ENCODE measurements at places on chromosomes 5 and 9.

GRCh38 chr9:3330792-3331420 is 194.9 kb downstream of the RFX3 start:
- DNase-seq = no peak

GRCh38 chr9:130483371-130483971 is 38.7 kb downstream of the ASS1 start:
- DNase-seq = no peak

- DNase-seq = no peak
Observed at GRCh38 chr9:111056538-111056937, 18.3 kb upstream of the LPAR1 start.

DNA sequence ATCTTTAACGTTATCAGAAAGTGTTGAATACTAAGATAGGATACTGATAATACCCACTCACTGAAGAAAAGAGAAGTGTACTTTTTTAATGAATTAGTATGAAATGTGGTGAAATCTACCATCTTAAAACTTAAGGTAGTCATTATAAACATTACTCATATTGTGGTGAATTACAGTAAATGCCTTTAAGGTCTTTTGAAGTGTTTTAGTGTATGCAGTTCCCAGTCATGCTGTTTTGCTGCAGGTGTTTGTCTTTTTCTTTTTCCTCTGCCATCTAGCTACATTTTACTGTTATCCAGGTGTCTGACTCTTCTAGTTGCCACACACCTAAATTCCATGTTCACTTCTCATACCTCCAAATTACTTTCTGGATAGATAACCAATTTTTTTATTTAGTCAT is 72.6 kb downstream of the ERMP1 start:
- DNase-seq = no peak

GRCh38 chr5:176797456-176798050 is 12.8 kb upstream of the UNC5A start:
- DNase-seq = peak; percentile 72

DNA sequence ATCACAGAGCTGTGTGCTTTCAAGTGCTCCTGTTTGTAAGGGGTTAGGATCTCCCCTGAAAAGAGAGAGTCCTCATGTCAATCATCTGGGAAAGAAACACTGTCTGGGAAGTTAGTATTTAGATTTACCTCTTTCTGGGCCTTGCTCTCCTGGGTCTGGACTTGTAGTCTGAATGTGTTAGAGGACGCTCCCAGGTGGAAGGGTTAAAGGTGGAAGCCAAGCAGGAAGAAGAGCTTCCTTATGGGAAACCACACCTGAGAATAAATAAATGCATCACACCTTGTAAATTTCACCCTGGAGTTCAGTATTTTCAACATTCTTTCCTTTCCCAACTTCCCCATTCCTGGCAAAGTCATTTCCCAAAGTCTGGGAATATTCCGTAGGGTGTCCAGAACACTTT is 1.3 kb downstream of the PLGRKT start:
- DNase-seq = no peak

GRCh38 chr9:19782005-19782404 is 6.8 kb downstream of the SLC24A2 start:
- DNase-seq = no peak

- DNase-seq = no peak
Observed at GRCh38 chr5:154630410-154630809, 124.8 kb upstream of the LARP1 start.

- DNase-seq = peak; percentile 94
Observed at GRCh38 chr9:136327304-136327974, at the start of gene GPSM1. Gene GPSM1 (plus strand): TSS chr9:136327539. CDS start chr9:136327696, 157 bp downstream.

- no peak for DNase-seq
Observed at GRCh38 chr5:9454012-9454481, 91.8 kb downstream of the SEMA5A start.

DNA sequence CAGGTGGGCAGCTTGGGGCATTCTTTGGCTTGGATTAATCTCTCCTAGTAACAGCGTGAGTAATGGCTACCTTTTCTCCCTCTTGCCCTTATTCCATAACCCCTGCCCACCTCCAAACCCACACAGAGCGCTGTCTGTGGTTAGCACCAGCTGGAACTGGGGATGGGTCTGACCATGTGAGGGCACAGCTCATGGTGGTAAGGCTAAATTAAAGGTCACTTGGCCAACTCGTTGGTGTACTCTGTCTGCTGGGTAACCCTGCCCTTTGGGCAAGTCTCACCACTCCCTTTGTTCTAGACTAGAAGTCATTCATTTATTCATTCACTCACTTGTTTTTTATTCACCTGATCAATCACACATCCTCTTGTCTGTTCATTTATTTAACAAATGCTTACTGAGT is 27.8 kb downstream of the PPARGC1B start:
- no peak for DNase-seq

- DNase-seq = no peak
Observed at GRCh38 chr9:100730086-100730485, 152.2 kb downstream of the CAVIN4 start.

GRCh38 chr9:8632493-8632892 is 832.9 kb upstream of the DMAC1 start:
- no peak for DNase-seq

GRCh38 chr5:43191740-43192557 is at the start of gene NIM1K:
Gene NIM1K (plus strand): TSS chr5:43192225. CDS start chr5:43245776, 53,551 bp downstream.
- peak; percentile 89 for DNase-seq

DNA sequence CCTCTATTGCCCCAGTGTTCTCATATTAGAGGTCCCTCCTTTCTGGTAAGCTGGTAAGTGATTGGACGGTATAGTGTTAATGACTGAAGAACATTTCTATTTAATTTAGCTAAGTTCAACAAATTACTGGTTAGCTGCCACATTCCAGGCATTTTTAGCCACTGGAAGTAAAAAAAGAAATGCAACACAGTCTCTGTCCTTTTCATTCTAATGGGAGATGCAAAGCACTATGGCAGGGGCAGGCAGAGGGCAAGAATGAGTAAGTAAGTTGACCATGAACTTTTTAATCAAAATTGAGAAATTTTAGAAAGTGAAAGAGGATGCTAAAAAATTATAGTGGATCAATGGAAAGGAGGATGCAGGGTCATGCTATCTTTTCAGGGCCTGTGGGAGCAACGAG is 137.4 kb downstream of the GPBP1 start:
- DNase-seq = no peak

DNA sequence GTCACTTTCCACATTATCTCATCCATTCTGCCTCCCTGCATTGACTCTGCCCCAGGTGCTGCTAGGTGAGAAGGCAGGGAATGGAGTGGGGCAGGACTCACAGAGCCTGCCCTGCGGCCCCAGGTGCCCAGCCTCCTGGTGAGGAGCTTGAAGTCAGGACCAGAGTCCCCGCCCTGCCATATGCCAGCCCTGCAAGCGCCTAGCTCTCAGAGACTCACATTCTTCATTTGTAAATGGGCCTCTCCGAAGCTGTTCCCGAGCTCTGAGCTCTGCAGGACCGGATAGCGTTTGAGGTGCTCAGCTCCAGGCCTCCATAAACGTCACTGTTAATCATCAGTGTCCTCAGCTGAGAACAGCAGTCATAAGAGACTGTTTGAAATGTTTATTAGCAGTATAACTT is 75.1 kb upstream of the STXBP1 start:
- DNase-seq = no peak

GRCh38 chr5:158384535-158385481 is 525.9 kb upstream of the CLINT1 start:
- DNase-seq = no peak

- DNase-seq = no peak
Observed at GRCh38 chr5:83007755-83008154, 69.4 kb downstream of the TMEM167A start.

GRCh38 chr5:137487600-137487999 is 11.5 kb downstream of the SPOCK1 start:
- DNase-seq = no peak

DNA sequence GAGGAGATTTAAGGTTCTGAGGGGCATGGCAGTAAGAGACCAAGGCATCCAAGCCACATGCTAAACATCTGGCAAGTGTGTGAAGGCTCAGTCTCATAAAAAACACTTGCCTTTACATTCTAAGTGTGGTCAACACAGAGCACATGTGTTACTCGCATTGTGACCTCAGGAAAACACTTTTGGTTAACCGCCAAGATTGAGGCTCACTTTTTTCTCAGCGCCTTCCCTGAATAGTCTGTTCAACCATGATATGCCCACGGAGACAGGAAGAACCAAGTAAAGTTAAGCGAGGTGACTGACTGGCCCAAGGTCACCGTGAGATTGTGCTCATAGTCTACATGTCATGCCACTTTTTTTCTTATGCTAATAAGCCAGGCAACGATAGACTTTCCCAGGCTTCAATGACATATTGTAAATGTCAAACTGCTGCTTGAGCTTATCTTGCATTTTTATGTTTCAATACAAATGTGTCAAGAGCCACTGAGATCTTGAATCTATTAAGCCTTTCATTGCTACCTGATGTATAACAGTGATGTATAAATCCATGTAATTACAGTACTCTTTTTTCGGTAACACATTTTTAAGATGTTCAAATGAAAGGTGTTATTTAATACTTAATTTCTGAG is 21.1 kb upstream of the IL9 start:
- no peak for DNase-seq

DNA sequence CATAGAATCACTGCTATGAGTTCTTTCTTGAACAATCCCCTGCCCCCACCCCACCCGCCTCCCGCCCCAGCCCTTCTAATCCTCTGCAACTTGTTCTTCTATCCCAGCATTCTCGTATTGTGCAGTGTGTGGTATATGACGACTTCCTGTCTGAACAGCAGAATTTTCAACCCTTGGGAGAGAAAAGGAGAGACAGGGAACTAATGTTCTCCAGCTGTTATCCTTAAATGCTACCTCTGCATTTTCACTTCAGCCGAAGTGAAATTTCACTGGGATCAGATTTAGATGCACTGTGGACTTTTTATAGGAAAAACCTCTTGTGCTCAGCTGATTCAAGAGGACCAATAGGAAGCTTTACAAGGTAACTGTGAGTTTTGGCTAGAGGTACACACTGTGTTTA is 2.2 kb downstream of the FBXL7 start:
- no peak for DNase-seq

DNA sequence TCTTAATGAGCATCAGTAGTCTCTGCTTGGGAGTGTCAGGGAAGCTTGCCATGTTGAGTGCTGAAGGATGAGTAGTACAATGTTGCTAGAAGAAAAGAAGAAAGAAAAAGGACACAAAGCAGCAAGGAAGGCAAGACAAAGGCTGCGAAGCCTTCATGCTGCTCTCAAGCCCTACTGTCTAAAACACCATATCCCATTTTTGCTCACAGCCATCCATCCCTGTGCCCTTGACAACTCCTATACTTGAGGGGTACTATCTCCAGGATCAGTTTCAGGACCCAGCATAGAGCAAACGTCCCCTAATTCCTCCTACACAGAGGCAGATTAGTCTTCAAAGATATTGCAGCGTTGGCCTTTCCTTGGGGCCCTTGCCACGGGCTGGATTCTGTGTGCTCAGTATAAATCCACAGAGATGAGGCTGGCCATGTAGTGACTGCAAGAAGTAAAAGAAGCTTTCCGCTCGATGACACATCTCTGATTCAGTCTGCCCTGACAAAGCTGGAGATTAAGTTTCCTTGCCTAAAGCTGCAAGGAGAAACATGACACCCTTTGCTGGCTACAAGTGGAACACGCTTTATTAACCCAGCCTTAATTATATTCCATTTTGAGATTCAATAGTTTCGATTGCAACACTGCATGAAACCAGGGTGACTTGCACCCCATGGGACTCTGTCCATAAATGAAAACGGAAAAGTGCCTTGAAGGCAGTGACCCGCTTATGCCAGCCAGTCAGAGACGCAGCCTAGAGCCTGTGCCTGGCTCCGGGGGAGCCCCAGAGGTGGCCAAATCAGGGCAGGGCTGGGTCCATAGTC is 304.6 kb downstream of the ACTL7B start:
- no peak for DNase-seq

DNA sequence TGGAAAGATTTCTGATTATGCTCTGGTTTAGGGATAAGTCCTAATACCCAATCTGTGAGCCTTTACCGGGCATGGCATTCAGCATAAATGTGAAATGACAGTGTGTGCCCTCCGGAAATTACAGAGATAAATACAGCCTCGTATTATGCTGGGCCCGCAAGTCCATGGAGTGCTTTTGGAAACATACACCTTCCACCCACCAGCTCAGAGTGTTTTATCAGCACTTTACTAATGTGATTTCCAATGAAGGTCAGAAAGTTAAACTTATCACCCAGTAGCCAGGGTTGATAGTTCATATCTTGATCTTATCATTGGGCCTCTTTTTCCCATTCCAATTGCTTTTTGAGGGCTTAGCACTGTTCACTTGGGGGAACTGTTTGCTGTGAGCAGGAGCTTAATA is 94.8 kb downstream of the SGCD start:
- no peak for DNase-seq

- no peak for DNase-seq
Observed at GRCh38 chr5:24163091-24163490, 481.7 kb downstream of the CDH10 start.

- DNase-seq = peak; percentile 37
Observed at GRCh38 chr5:179759581-179760551, 27.2 kb downstream of the MAML1 start.

- no peak for DNase-seq
Observed at GRCh38 chr9:136902259-136902821, 16.0 kb downstream of the TRAF2 start.

- no peak for DNase-seq
Observed at GRCh38 chr9:109440797-109441287, 57.3 kb downstream of the PTPN3 start.

- no peak for DNase-seq
Observed at GRCh38 chr9:134136118-134136995, 475 bp downstream of the WDR5 start.
